ENCODE measurements at places on chromosomes 7 and 10.

GRCh38 chr10:4448030-4448429, 378.0 kb upstream of the AKR1E2 start:
- DNase-seq, result no peak

- no peak for DNase-seq
These were observed 40.6 kb upstream of the RBAK start for GRCh38 chr7:5005066-5005465.

GRCh38 chr7:97732565-97733275, 834 bp downstream of the TAC1 start:
- no peak for DNase-seq

- DNase-seq, result no peak
These were observed 234.3 kb upstream of the IGFBP3 start for GRCh38 chr7:46155367-46155766.

GRCh38 chr7:50411332-50411731, 38.8 kb downstream of the FIGNL1 start:
- DNase-seq, result no peak

DNA sequence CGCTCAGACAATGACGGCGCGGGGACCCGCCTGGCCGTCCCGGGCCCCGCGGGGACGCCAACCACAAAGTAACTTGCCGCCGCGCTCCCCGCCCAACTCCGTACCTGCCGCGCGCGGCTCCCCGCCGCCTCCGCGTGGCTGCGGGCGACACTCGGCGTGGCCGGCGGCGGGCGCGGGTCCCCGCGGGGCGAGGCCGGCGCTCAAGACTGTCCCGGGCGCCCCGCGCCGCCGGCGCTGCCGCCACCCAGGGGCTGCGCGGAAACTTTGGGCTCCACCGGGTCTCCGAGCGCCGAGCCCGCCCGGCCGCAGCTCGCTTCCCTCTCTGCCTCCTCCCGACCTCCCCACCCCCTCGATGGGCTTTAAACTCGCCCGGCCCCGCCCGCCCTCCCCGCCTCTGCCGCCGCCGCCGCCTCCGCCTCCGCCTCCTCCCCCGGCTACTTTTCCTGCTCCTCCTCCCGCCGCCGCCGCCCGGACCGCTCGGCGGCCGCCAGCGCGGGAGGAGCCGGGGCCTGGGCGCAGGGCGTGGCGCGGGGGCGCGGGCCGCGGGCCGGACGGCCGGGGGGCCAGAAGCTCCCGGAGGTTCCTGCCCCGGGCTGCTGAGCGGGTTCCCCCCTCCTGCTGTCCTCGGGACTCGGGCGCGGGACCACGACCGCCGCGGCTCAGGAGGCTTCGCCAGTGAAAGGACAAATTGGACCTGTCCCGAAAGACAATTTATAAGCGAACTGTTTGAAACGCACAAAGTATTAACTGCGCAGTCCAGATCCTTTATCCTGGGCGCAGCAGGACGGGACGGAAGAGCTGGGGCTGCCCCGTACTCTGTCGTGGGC, 10.6 kb upstream of the GRB10 start:
- no peak for DNase-seq

DNA sequence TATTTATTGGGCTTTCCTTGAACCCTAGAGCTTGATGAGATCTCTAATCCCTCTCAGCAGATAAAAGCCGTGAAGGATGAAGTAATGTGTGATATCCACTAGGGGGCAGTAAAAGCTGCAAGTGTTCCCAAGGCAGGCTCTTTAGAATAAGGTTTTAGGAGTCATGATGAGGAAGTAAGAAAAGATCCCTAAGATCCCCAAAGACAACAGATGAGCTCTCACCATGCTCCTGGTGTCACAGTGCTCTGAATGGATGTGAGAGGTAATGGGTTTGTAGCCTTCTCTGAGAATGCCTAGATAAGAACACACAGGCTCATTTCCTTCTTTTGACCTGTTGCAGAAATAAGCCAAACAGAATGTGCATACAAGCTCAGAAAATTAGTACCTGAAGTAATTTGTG, 70.4 kb upstream of the ITPRID1 start:
- no peak for DNase-seq

Data from stimulated activated CD4-positive, alpha-beta T cell treated with anti-CD3 and anti-CD28 coated beads, Interleukin-4, amount 100 ng/mL, for 24 hours (primary cell).